ENCODE measurements at places on chromosomes 11 and 22.

DNA sequence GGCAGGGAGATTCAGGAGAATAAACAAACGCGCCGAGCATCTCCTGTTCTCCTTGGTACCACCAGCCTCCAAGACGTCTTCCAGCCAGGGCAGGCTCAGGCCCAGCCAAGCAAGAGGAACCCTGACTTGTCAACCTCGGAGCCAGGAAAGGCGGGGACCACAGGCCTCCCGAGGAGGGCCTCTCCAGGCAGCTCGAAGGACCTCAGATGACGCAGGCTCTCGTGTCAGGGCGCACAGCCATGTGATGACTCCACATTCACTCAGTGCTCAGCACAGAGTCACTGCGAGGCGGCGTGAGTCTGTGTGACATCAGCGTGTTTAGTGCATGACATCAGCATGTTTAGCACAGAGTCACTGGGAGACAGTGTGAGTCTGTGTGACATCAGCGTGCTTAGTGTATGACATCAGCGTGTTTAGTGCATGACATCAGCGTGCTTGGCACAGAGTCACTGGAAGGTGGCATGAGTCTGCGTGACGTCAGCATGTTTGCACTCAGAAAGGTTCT, 241.4 kb downstream of the BRD1 start:
- no peak for DNase-seq

DNA sequence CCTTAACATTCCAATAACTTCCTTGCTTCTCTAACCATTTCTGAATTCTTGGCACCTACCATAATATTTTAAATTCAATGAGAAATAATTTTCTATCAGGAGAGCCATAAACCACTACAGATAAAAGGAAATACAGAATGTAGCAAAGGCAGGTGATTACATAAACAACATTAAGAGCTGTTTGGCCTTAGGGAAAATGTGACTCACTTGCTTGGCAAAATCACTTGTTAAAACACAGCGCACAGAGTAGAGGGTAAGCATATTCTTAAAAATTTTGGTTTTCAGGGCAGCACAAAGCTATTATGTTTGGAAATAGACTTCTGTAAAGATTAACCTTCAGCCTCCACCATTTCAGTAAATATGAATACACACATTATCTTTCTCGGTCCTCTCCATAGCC, 26.4 kb downstream of the IZUMO1R start:
- no peak for DNase-seq

DNA sequence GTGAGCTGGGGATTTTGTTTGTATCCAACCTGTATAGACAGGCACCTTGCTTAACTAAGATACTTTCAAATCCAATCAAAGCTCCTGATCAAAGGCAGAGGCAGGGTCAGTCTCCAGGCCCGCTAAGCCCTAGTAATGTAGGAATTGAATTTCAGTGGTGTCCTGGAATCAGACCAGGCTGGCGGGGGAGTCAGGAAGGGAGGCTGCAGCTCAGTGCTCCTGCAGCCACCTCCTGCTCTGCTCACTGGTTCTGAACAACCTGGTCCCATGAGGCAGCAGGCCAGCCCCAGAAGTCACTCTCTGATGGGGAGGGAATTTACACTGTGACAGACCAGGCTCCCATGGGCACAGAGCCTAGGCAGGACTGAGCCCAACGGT, 38.5 kb upstream of the GALNT18 start:
- DNase-seq = no peak

DNA sequence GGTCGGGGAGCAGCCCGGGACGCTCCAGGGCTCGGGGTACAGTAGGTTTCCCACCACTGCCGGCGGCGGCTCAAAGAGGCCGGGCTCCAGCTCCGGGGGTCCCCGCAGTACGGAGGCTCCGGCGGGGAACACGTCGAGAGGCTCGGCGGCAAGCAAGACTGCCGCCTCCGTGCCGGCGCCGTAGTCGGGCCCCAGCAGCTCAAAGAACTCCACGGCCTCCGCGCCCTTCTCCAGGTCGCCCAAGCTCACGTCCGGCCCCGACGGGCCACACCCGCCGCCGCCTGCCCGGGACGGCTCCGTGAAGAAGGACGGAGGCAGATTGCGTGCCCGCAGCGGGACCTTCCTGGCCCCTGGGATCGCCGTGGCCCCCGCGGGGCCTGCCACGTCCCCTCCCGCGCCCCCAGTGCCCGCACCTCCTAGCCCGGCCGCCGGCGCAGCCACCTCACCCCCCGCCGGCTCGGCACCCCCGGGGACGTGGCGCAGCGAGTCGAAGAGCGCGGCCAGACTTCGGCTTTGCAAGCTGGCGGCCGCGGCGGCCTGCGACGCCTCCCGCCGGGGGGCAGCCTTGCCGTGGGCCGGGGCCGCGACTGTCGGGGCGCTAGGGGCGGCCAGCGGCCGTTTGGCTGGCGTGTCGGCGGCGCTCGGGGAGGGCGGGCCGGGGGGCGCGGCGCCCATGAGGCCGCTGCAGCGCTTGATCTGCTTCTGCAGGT, 775 bp downstream of the FAM181B start:
- DNase-seq = peak; percentile 23

- no peak for DNase-seq
Measured at GRCh38 chr11:74010306-74011300, 1.7 kb upstream of the UCP3 start.

DNA sequence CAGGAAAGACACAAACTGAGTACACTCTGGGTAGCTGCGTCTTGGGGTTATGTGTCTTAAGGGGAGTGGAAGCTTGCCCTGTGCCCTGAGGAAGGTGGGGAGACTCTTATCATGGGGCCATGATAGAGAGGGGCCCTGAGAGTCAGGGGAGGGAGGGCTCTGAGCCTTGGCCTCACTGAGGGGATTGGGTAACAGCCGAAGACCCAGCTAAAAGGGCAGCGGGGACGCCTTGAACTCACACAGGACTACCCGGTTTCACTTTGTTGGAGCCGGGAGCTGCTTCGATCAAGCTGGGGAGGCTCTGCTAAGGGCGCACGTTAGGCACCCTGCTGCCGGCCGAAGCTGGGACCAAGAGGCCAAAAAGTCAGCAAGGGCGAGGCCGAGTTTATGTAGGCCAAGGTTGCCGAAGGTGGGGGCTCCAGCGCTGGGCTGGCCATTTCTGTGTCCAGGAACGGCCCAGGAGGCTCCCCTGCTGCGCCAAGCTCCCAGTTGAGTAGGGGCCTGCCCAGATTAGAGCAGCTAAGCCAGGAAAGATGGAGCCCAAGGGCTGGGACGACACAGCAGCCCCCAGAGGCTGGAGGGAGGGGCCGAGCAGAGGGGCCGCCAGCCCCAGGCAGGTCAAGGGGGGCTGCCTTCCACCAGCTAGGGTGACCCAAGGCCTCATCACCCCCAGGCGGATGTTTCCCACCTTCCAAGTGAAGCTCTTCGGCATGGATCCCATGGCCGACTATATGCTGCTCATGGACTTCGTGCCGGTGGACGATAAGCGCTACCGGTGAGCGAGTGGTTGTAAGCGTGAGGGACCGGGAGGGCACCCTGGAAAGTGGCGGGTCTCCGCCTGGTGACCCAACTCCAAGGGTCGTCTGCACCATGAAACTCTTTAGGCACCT, 2.2 kb downstream of the TBX1 start:
- no peak for DNase-seq

DNA sequence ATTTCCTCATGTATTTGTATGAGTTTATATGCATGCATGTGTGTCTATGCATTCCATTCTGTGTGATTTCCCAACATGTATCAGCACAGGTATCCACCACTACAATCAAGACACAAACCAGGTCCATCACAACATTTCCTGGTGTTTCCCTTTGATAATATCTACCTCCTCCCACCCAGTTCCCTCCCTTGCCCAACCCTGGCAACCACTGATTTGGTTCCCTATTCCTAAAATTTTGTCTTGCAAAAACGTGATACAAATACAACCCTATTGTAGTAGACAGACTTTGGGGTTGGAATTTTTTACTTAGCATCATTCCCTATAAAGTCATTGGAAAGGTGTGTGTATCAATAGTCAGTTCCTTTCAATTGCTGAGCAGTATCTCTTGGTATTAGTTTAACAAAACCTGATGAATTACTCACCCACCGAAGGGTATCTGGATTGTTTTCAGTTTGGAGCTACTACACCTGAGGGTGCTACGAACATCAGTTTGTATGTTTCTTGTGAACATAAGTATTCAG, 51.8 kb upstream of the IGLL5 start:
- no peak for DNase-seq

DNA sequence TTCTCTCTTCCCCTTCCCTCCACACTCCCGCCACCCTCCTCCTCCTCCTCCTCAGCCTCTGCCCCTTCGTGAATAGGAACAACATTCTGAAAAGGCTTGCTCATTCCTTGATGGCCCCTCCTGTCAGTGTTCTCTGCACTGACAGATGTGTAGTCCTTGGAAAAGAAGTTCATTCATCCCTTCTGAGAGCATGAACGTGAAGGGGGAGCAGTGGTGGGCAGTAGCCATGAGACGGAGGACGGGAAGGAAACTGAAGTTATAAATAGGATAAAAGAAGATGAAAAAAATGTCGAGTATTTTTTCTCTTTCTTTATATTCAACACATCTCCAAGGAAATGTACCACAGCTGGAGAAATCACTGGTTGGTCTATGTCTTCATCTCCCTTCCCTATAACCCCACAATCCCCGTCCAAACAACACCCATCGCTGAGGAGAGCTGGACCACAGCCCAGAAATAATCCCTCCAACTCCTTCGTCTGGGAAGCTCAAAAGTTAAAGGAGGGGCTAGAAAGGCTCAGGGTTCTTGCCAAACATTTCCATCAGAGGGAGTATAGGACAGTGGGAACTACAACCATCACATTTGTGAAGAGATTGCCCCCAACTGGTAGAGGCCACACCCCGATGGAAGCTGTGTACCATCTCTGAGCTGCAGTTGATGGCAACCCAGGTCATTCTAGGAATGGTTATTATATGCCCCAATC, 33.5 kb downstream of the ETS1 start:
- DNase-seq = no peak

DNA sequence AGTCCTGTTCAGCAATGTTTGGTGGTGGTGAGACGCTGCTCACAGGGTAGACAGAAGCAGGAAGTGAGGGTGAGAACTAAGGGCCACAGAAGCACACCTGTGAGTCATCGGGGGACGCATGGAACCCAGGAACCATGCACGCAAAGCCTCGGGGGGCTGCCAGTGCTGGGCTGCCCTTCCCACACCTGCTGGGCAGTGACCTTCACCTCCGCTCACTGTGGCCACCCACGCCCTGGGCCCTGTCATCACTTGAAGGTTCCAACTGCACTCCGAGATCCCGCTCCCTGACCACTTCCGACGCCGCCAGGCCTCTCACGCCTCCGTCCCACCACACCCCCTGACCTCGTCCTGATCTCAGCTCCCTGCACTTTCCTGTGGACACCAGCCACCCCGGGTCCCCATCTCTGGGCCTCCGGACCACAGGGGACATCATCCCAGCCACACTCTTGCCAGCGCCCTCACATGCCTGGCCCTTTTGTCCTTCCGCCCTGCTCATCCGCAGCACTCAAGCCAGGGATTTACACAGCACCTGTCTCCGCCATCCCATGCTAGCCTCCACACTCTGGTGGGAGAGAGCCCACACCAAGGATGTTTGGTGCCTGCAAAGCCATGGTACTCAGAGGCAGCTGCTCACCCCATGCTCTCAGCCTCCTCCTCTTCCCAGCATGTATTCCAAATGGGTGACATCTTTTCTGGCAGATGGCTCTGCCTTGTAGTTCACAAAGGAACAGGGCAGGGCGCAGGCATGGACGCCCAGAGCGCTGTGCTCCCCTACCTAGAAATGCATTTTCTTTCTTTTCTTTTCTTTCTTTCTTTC, 23.1 kb upstream of the ATXN10 start:
- no peak for DNase-seq

GRCh38 chr11:68392822-68393221, 67.7 kb upstream of the PPP6R3 start:
- DNase-seq = no peak

DNA sequence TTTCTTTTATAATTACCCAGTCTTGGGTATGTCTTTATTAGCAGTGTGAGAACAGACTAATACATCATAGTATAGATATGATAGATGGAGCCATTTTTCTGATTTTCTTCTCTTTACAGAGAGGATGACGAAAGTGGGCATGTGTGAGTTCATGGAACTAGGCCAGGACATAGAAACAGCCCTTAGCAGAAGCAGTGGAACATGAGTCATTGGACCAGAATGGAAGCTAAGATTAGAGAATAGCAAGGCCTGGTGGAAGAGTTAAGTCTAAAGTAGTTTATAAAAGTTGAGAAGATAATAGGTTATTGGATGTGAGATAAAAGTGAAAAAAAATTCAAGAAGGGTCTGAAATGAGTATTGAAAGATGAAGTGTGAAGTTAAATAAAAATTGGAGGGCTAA, 97.0 kb upstream of the MPPED2 start:
- no peak for DNase-seq

- no peak for DNase-seq
Measured at GRCh38 chr11:57900320-57900719, 123.4 kb upstream of the OR9Q1 start.

GRCh38 chr11:92083123-92083522, 141.5 kb upstream of the FAT3 start:
- DNase-seq = no peak

DNA sequence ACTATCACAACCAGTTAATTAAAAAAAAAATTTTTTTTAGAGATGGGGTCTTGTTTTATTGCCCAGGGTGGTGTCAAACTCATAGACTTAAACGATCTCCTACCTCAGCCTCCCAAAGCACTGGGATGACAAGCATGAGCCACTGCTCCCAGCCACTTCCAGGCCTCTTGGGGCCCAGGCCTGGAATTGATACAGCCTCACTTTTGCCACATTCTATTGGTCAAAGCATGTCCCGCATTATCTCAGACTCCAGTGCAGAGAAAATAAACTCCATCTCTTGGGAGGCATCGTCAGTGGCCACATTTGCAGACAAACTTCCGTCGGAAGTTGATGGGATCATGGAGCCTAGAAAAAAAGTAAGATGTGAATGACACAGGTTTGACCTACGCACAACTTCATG, 9.4 kb upstream of the RASD2 start:
- no peak for DNase-seq

GRCh38 chr22:47113853-47114415, 351.5 kb downstream of the TBC1D22A start:
- no peak for DNase-seq

GRCh38 chr11:78536933-78537332, 37.7 kb downstream of the NARS2 start:
- DNase-seq = no peak

- DNase-seq = no peak
Measured at GRCh38 chr11:114061048-114061680, 1.7 kb downstream of the ZBTB16 start.

DNA sequence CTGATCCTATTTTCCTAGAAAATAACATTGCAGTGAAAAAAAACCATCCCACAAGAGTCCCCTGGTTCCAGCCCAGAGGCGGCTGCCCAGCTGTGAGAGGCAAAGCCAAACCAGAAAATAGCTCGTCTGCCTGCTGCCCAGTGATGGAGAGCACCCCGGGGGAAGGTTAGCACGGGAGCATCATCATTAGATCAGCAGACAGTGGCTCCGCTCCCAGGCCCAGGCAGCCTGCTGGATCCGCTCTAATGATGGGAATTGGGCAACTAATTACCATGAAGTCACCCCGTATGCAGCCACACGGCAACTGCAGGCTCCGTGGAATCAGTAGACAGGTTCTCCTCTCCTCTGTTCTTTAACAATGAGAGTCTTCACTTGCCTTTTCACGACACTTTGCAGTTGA, 17.1 kb upstream of the B3GAT1 start:
- no peak for DNase-seq

- no peak for DNase-seq
Measured at GRCh38 chr11:109750964-109751363, 329.0 kb downstream of the C11orf87 start.

- DNase-seq = peak; percentile 44
Measured at GRCh38 chr11:77191823-77192495, 63.9 kb downstream of the MYO7A start.

All from GM06990 (cell line).